ENCODE measurements at places on chromosomes 7 and 10.

DNA sequence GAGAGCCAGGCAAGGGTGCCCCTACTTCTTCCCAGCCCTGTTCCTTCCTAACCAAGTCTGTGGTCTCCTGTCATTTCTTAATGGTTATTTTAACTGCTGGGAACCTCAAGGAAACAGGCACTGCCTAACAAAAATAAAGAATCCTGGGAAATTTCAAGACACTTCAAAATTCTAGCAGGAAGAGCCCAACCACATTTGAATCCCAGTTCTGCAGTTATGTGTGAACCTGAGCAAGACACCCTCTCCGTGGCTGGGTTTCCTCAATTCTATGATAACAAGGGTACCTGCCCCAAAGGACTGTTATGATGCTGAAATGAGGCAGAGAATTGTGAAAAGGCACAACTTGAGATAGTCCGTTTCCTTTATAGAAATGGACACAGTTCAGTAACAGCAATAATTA, 36.2 kb upstream of the DUSP5 start:
- DNase-seq: no peak

DNA sequence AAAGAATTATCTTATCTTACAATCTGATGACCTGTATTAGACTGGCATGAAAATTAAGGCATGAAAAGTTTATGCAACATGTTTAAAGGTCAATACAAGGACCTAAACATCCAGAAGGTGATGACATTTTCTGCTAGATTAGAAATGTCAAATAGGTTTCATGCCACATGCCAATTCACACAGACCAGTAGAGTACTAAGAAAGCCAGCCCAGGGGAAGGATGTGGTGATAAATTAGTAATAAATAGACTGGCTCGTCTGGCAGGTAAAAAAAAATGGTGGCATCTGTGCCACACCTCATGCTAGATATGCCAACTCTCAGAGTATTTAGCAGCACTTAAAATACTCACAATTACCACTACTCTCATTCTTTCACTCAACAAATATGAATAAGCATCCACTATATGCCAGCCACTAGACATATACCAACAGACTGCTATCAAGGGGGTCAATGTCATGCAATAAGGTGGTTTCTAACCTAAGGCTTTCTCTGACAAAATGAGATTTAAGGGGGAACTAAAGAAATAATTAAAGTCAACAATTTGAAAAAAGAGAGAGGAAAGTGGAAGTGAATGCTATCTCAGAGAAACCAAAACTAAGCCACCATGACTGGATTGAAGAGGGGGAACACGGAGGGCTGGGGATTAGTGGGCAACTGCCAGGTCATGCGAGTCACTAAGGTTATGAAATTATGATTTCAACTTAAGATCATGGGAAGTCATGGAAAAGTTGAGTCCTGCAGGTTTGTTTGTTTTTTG, 83.5 kb downstream of the SGMS1 start:
- DNase-seq: no peak

DNA sequence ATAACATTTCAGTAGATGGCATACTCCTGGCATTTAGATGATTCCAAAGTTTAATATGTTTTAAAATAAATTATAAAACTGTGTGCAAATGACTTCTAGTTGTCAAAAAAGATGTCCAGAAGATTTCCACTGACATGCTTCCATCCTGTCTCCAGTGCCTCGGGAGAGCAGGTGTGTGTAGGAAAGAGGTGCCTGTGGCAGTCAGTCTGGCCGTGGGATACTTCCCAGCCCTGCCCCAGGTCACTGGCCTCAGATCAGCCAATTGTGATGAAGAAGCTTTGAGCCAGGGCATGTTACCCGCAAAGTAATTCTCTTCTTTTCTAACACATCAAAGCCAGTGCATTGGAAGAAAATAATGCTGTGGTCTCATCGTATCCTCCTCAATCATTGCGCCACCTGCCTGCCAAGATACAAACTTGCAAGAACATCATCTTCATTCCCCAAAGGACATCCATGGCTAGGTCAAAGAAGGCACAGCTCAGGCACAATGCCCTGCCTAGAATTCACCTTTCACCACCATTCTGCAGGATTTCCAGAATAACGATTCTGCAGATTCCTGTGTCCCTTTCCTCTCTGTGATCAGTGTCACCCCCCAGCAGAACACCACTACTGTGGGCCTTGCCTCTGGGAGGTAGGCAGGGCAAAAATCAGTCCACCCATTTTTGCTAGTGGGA, 6.3 kb upstream of the KCNMA1 start:
- DNase-seq: peak; percentile 42

DNA sequence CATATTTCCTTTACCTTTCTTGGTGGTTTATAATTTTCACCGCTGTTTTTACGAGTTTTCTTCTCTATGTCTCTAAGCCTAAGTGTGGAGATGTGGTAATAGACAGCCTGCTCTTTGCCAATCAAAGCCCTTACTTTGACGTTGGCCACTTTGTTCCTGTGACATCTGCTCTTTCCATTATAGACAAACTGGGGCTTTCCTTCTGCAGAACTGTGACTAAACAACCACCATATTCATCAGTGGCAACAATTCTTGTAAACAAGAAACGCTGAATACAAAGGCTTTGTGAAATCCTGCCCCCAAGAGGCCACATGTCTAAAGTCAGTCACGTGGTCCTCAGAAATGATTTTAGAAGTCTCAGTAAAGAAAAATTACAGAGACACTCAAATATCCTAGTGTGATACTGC, 59.6 kb upstream of the CAPZA2 start:
- peak; percentile 38 for DNase-seq

DNA sequence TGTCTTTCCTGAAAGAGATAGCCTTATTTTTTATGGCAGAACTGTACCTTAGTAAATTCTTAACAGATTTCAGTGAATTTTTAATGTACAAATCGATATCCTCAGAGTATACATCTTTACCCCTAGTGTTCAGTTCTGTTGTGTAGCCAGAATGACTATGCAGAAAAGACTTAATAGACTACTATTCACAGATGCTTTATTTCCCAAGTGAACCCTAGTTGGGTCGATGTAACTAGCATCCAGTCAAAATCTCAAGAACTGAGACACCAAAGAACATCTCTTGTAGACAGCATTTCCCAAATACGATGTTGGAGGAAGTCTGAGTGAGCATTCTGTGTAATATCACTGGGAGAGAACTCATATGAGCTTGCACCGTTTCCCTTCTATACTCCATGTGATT, 1.5 kb downstream of the AKR1C3 start:
- no peak for DNase-seq

- no peak for DNase-seq
Observed at GRCh38 chr10:90269699-90270098, 568.3 kb downstream of the KIF20B start.

DNA sequence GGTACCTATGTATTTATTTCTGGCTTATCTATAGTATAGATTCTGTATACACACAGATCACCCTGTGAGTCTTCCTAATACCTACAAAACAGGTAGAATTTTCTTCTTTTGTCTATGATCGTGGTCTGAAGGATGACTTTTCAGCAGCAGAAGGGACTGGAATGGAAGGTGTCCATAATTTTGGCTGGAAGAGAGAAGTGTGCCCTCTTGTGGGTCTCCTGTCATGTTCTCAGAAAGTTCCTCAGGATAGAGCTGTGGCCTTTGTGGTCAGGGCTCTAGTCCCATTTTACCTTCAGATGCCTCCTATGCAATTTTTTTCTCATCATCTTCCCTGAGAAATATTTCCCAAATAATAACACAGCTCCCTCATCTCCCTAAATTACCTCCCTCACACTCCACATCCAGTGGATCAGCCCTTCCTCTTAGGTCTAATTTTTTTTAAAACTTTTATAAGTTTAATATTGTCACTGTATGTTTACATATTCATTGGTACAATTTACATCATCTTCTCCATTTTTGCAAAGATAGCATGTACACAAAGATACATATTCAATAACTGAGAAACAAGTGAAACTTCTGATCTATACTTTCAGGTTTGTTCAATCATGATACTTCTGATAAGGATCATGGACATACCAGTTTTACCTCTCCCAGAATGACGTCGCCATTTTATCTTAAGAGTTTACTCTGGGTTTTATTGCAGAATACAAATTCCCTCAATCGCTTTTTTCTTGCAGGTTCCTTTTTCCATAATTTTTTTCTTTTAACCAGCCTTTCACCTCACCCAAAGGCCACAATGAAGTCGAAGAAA, 112.7 kb downstream of the REEP3 start:
- DNase-seq: peak; percentile 17

DNA sequence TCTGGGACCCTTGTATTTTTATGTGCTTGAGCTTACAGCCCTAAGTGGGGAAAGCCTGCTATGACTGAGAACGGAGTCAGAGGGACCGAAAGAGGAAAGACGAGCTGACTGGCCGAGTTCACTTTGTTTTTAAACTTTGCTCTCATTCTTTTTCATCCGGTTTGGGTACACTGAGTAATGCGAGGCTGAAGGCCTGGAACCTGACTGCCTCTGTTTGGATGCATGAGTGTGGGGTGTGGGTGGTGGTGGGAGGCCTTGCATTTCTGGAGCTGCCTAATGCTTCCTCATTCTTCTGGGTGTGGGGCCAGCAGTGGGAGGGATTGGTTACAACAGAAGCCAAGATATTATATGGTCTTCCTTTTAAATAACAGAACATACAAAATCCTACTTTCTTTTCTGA, 155.5 kb downstream of the BUB3 start:
- no peak for DNase-seq

- DNase-seq: no peak
Observed at GRCh38 chr10:30774261-30774660, 144.7 kb upstream of the LYZL2 start.

DNA sequence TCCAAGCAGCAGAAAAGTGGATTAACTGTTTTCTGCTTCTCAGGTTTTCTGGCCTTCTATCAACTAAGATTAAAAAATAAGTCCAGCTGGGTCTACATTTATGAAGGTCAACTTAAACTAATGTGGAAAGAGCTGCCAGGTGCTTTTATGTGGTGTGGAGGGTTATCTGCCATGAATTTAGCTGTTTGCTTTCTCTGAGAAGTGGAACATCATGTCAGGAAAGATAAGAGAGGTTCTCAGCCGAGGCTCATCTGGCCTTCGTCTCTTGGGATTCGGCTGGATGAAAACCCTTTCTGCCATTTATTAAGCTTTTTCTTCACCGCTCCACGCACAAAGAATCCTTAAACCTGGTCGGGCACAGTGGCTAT, 5.5 kb downstream of the PTPRN2 start:
- no peak for DNase-seq

DNA sequence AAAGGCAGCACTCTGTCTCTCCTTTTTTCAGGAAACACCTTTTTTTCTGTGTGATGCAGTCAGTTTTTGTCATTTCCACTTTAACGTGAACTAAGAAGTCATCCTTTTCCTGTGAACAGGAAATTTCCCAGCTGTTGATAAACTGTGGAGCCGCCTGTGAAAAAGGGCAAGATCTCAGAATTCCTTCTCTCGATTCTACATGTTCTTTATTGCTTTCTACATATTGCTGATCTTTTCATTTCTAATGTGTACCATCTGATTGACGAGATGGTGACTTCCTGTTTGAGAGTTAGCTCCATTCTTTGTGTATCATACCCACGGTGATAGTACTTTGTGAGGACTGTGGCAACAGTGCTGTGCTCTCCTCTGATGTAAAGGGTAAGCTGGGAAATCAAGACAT, 50.4 kb downstream of the ADD3 start:
- DNase-seq: no peak

GRCh38 chr10:132559538-132559937, 22.0 kb downstream of the INPP5A start:
- no peak for DNase-seq

DNA sequence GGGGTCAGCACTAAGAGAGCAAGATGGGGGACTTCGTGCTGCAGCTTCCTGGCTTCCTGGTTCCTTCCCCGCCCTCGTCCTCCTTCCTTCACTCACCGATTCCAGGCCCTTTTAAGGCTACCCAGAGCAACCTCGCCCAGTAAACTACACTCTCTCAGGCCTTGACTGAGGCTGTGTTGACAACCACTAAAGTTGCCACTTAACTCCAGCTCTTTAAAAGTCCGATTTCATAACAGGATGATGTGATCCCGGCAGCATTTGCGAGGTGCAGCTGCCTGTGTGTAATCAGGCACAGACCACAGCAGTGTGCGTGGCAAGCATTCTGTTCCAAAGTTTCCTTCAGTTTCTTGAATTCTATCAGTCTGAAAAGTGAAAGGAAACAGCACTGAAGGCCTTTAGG, 110.6 kb downstream of the RAB11FIP2 start:
- no peak for DNase-seq

DNA sequence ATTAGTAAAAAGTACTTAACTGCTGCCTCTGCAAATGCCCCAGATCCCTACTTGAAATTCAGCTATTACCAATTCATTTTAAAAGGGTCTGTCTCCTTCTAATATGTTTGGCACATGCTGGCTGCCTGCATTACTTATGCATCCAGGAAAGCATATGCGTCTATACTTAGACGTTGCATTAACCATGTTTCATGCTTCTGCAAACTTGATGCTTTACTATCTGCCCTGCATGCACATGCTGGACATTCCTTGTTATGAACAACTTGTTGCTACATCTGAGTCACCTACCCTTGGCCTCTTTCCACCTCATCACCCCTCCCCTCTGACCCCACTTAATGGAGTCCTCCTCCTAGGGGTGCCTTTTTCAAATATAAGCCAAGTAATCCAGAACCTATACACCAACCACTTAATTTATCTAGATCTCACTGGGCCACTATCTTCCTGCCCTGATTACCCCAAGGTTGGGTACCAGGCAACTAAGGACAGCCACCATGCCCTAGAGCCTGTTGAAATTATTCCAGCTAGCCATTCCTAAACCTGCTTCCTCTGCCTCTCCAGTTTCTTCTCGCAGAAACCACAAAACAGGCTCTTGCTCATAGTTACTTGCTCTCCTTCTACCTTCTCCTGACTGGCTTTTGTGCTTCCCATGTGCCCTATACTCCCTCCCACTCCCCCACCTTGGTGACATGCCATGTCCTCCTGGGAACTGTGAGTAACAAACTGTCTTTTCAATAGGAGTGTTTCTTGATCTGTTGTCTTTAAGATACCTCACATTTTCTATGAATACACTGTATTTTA, 1187.9 kb downstream of the REEP3 start:
- DNase-seq: no peak

- DNase-seq: peak; percentile 60
Observed at GRCh38 chr10:44462338-44462914, 77.5 kb upstream of the CXCL12 start.

DNA sequence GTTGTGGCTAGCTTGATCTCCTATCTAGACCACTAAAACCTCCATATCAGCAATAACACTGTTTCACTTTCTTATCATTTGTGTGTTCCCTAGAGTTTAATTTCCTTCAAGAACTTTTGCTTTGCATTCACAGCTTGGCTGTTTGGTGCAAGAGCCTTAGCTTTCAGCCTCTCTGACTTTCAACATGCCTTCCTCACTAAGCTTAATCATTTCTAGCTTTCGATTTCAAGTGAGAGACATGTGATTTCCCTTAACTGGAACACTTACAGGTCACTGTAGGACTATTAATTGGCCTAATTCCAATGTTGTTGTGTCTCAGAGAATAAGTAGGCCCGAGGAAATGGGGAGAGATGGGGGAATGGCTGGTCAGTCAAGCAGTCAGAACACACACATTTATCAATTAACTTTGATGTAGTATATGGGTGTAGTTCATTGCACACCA, 10.6 kb upstream of the BPGM start:
- DNase-seq: no peak

- DNase-seq: no peak
Observed at GRCh38 chr10:89695307-89695706, 6.1 kb upstream of the KIF20B start.

- no peak for DNase-seq
Observed at GRCh38 chr7:130822642-130823041, 88.6 kb upstream of the KLF14 start.

- DNase-seq: no peak
Observed at GRCh38 chr10:48253970-48254657, 20.4 kb downstream of the FRMPD2 start.
